ENCODE measurements at places on chromosomes 7 and 10.

GRCh38 chr10:35343739-35344138 lies 7.4 kb downstream of the CCNY start:
- DNase-seq: no peak

- DNase-seq: no peak
Measured at GRCh38 chr10:78507510-78508160, 474.0 kb downstream of the RPS24 start.

DNA sequence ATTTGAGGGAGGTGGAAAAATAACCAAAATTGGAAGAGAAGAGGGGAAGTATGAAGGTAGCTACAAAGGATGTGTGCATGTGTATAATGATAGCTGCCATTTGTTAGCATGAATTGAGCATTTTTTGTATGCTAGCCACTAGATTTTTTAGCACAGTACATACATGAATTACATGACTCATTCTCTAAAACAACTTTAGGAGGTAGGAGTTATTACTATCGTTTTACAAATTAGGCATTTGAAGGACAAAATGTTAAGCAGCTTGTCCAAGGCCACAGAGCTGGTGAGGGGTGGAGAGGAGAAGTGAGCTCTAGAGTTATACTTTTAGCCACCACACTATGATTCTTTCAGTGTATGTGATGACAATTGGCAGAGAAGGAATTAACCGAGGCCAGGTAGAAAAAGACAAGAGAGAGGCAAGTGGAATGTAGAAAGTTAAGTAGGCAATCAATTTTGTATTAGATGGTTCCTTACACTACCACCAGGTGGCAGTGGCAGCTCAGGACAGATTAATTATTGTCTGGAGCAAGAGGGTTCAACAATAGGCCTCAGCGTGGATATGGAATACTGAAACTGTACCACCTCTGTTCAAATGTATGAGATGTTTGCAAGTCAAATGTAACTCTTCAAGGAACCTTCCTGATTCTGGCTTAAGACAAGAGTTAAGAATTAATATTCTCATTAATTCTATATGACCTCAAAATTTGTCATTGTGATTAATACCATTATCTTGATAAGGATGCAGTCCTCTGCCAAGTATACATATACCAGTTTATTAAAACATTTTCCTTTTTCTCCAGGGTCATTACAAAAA lies 128.0 kb downstream of the MBL2 start:
- no peak for DNase-seq

GRCh38 chr10:68296843-68297663 lies 34.8 kb upstream of the HNRNPH3 start:
- no peak for DNase-seq

- DNase-seq: no peak
Measured at GRCh38 chr7:14858410-14858809, 44.1 kb downstream of the DGKB start.

- no peak for DNase-seq
Measured at GRCh38 chr7:105806592-105807447, 69.6 kb downstream of the ATXN7L1 start.

DNA sequence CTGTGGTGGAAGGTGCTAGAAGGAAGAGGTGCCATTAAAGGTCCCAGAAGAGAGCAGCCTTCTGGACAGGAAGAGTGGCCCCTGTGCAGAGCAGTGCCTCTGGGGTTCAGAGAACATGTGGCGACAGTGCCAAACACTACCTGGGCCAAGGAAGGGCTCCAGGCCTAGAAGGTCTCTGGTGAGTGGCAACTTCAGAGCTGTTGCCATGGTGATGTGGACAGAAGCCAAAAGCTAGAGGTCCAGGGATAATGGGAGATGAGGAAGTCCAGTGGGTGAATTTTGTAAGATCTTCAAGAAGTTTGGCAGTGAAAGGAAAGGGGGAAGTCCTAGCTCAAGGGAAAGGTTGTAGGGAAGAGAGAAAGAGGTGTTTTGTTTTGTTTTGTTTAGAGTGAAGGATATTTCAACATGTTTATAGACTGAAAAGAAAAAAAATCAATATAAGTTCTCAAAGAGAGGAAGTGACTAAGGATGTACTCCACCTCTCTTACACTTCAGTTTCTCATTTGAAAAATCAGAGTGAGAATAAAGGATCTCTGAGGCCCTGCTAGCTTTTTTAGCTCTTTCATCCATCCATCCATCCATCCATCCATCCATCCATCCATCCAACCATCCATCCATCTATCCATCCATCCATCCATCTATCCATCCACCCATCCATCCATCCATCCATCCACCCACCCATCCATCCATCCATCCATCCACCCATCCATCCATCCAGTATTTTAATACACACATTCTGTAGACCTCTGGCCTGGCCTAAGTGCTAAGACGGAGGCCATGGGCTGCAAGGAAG lies 77.1 kb upstream of the DUSP5 start:
- no peak for DNase-seq

GRCh38 chr7:115911465-115911864 lies 119.1 kb downstream of the TFEC start:
- DNase-seq: no peak

DNA sequence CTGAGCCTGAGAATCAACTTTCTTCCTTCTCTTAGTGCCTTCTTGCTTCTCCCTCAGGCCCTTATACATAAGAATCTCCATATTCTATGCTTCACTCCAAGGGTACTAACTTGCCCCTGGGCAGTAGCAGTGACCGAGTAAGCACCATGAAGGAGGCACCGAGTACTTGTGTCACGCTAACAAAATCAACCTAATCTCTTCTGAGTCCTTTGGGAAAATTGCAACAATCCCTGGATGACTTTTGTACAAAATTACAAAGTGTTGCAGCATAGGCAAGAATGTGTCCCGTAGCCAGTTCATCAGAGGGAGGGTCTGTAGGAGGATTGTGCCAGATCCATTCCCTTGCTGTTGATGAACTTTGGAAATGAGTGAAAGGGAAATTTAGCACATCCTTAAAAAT lies 80.4 kb upstream of the EEPD1 start:
- no peak for DNase-seq

GRCh38 chr7:50206453-50207250 lies 97.9 kb upstream of the IKZF1 start:
- no peak for DNase-seq

GRCh38 chr10:7409732-7410168 lies 1.1 kb downstream of the SFMBT2 start:
- DNase-seq: peak; percentile 10

- DNase-seq: no peak
Measured at GRCh38 chr7:142263598-142264380, 5.9 kb upstream of the PRSS58 start.

- DNase-seq: no peak
Measured at GRCh38 chr10:74922921-74923320, 96.5 kb downstream of the KAT6B start.

- DNase-seq: no peak
Measured at GRCh38 chr7:108014747-108015682, 12.1 kb upstream of the LAMB1 start.

- DNase-seq: no peak
Measured at GRCh38 chr10:107496594-107496993, 332.1 kb upstream of the SORCS1 start.

GRCh38 chr7:148434181-148434757 lies 156.3 kb upstream of the C7orf33 start:
- no peak for DNase-seq

GRCh38 chr10:31678575-31679516 lies 249.8 kb downstream of the ARHGAP12 start:
- no peak for DNase-seq

DNA sequence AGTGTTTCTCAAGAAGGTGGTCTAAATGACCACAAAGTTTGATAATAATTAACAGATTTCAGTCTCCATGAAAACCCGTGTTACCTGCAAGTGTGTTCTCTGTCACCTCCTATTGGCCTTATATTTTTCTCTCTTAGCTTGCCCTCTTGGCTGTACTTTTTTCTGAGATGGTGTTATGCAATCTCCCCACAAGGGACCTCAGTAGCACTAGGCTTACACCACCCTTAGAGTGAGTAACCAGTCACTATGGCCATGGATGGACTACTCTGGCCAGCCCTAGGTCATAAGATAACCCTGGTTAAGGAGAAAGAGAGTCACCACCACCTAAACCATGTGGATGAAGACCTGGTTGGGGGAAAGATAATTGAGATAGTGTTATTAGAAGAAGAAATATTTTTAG lies 76.8 kb downstream of the NPSR1 start:
- DNase-seq: no peak

GRCh38 chr10:44974082-44974627 lies 4.5 kb downstream of the DEPP1 start:
- no peak for DNase-seq

DNA sequence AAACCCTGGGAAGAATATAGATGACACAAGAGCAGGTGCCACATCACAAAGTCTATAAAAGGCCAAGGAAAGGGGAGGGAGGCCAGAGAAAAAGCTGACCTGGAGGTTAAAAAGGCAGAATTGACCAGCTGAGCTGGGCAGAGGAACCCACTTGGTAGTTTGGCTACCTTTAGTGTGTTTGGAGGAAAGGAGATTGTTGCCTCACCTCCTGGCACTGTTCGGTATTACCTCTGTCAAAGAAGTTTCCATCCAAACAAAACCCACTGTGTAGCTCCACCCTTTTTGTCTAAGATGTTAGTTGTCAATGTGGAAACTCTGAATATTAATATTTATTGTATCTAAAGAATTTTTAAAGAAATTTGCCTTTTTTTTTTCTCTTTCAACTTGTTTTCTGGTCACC lies 23.4 kb downstream of the ENTPD7 start:
- no peak for DNase-seq

DNA sequence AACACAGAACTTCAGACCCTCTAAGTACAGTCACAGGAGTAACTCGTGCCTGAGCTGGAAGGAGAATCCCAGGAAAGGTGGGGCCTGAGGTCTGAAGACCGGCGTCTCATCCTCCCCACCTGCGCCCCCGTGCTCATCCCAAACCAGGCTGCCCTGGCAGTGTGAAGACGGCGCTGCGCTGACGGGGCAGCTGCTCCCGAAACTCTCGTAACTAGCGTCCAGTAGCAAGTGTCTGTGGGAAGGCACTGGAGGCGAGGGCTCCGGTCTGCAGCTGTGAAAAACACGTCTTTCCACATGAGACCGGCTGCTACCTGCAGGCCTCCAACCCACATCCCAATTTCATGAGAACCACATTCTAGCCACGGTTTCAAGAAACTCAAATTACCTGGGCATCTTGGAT lies 136.6 kb upstream of the RNF32 start:
- DNase-seq: no peak

GRCh38 chr10:10500937-10501336 lies 516.7 kb upstream of the CELF2 start:
- DNase-seq: no peak

DNA sequence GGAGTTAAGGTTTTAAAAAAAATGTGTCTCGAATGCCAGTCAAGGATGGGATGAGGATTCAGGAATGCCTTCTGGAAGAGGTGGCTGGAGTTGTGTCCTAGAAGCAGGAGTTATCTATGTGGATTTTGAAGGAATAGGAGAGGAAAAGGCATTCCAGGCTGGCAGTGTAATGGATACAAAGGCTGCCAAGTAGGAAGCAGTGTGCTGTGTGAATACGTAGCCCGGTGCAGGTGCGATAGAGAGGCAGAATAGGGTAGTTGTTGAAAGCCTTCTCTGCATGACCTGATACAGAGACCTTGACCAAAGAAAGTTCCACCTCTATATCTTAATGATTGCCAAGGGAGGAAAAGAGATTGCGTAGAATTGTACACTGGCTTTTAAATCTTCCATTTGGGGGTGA lies 128.1 kb upstream of the ITGB1 start:
- no peak for DNase-seq

DNA sequence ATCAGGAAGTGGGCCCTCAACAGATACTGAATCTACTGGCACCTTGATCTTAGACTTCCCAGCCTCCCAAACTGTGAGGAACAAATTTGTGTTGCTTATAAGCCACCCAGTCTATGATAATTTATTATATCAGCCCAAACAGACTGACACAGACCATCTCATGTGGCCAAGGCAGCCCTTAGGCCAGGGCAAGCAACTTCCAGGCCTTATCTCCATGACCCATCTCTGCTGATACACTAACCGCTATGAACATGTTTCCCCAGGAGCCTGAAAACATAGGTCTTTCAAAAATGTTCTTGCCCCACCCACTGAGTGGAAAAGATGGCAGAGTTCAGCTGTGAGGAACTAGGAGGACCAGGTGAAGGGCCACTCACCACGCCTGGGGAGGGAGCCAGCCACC lies 3.2 kb upstream of the BLOC1S2 start:
- no peak for DNase-seq

- peak; percentile 51 for DNase-seq
Measured at GRCh38 chr7:23418046-23418445, 52.2 kb downstream of the IGF2BP3 start.

DNA sequence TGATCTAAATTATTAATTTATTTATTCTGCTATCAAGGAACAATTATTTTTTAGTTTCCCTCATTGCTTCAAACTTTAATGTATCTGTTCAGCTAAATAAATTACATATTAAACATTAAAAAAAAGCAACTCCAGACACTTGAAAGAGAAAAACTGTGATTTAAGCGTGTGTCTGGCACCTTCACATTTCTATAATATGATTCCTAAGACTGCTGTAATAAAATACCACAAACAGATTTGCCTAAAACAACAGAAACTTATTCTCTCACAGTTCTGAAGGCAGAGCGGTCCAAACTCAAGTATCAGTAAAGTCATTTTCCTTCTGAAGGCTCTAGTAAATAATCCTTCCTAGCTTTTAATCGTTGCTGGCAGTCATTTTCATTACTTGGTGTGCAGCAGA lies 580.4 kb upstream of the KCND2 start:
- no peak for DNase-seq

GRCh38 chr7:52635021-52635420 lies 400.4 kb upstream of the POM121L12 start:
- DNase-seq: peak; percentile 3

DNA sequence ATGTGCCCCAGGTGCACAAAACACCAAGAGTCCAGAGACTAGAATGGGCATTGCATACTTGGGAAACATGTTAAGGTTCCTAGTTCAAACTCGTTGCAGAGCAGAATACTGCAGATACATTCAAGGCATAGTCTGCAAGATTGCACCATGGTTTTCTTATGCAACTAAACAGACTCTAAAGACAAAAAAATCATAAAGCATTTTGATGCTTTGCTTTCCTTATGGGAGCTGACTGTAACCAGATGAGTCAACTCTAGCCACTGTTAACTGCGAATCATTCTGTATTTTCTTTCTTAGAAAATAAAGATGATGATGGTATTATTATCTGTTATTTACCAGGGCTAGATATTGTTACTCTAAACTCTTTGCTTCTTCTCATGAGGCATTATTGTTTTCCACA lies 19.7 kb downstream of the TRUB1 start:
- no peak for DNase-seq

Measured in epithelial cell of proximal tubule (primary cell).